ENCODE measurements at places on chromosomes 7 and 10.
A peak's percentile ranks its signal among the peaks of the same experiment; 100 is the strongest.

DNA sequence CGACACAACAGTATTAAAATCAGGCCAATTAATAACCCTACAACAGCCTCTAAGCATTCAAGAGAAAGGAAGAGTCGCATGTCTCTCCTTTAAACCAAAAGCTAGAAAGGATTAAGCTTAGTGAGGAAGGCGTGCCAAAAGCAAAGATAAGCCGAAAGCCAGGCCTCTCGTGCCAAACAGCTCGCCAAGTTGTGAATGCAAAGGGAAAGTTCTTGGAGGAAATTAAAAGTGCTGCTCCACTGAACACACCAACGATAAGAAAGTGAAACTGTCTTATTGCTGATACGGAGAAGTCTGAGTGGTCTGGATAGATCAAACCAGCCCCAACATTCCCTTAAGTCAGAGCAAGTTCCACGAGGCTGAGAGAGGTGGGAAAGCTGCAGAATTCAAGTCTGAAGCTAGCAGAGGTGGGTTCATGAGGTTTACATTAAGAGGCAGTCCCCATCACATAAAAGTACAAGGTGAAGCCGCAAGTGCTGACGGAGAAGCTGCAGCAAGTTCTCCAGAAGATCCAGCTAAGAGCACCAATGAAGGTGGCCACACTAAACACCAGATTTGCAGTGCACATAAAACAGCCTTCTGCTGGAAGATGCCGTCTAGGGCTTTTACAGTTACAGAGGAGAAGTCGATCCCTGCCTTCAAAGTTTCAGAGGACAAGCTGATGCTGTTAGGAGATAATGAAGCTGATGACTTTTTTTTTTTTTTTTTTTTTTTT, 194.8 kb downstream of the MAD1L1 start:
- peak; percentile 62 for DNase-seq

DNA sequence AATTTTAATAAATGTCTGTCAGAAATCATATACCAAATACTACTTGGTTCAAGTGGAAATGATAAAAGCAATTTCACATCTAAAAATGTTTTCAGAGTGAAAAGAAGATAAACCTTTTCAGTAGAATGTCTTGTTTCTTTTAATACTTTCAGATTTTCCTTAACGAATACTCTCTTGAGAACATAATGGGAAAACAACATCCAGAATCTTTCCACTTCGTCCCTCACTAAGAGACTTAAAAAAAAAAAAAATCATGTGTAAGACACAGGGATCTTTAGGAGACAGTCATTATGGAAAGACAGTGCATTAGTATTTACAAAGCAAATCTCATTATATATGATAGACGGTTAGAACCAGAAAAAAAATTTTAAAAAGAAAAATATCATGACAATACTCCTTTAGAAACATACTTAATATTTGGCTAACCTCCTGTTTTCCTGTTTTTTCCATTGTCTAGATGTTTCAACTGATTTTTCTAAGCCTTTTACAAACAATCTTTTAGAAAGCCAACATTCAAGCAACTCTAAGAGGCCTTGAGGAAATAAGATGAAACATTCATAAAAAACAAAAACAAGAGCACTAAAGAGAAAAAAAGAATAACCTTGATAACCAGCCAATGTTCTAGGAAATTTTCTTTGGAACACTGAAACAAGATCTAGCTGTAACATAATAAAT, 339.9 kb upstream of the LRRN3 start:
- no peak for DNase-seq

DNA sequence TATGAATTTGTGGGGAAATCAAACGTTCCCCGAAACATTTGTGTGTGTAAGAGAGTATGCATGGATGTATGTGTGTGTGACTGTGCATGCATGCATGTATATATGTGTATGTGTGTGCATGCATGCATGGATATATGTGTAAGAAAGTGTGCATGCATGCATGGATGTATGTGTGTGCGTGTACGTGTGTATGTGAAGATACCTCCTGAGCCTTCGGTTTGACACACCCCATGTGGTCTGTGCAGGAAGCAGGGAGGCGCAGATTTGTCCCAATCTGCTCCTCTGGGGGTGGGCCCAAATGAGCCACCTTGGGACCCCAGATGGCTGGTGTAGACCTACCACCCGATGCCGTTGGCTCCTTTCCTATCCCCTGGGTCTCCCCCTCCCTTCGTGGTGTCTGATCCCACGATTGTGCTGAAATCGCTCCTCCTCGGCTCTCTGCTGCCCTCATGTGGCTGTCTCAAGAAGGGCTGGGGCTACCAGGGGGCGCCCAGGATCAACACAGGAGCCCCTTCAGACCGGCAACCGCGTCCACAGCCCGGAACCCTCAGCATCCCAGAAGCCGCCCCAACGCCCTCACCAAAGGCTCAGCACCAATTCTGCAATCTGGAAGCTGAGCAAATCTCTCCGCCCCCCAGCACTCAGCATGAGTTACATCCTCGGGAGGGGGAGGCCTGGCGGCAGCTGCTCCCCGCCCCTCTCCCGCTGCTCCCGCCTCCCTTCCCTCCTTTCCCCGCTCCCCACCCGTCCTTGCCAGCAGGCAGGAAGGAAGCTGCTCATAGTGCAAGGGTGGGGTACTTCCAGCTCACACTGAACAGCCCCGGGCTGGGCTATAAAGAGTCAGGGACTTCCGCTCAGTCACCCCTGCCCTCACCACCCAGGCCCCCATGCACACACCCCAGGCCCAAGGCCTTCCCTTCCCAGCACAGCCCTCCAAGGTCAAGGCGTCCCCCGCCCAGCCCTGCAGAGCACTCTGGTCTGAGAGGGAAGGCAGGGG, 2.3 kb upstream of the NOS3 start:
- DNase-seq: peak; percentile 44

DNA sequence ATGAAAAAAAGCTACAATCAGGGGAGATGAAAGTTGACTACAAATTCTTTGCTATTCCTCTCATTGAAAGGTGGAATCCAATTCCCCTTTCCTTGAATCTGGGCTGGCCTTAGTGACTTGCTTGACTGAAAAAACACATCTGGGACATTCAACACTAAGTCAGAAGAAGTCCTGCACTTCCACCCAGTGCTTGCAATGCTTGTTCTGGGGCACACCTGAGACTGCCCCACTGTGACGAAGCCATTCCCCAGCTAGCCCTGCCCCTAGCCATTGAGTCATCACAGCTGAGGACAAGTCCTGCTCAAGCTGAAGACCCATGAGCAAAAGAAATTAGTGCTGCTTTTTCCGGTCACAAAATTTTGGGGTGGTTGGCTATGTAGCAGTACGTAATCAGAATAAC, 19.2 kb upstream of the GRID1 start:
- DNase-seq: no peak

DNA sequence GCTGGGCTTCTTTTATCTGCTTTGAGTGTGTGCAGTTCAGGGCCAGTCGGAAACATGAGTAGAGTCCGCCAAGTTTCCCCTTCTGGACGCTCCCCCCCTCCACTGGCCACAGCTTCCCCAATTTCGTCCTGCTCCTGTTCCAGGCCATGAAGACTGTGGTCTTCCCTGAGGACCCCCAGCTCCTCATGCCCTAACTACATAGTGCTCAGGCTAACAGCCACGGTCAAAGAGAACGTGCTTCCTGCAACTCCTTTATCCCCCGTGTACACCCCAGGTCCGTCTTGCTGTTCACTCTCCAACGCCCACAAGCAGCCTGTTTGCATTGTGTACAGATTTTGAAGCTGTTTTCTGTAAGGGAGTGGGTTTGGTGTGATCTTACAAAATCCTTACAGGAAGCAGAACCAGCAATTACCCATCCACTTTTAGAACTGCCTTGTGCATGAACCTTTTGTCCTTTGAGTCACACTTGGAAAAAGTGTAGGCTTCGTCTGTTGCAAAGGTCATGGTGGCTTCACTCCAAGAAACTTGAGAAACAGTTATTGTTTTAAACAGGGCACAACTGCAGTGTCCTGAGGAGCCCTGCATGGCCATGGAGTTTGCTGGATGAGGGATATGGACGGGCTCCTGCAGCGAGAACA, 77.0 kb upstream of the FAM20C start:
- DNase-seq: peak; percentile 83

DNA sequence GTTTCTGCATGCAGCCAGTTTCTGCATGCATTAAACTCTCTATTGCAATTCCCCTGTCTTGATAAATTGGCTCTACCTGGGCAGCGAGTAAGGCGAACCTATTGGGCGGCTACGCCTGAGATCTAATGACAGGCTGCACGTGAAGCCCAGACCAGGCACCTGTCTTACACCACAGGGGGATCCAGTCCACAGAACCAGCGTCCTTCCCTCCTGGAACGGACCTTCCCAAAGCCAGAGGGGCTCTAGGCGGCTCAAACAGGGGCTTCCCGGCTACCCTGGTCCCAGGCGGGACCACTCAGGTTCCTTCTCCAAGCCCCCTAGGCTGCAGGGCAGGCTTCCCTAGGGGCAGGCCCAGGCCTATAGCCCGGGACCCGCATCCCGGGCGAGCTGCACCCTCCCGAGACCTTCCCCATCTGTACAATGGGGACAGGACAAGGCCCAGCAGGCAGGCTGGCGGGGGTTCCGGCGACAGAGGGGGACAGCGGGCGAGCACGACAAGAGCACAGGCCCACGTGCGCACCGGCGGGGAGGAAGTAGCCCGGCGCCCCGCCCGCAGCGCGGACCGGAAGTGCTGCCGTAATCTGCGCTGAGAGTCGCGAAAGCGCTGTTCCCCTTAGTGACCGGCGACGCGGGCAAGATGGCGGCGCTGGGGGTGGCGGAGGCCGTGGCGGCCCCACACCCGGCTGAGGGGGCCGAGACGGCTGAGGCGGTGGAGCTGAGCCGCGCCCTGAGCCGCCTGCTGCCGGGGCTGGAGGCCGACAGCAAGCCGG, at the start of gene DNAAF5:
Gene DNAAF5 (plus strand): TSS at position 616 of the 770 bp plus-strand sequence. CDS start 22 bp downstream, at position 638.
- DNase-seq: peak; percentile 81

DNA sequence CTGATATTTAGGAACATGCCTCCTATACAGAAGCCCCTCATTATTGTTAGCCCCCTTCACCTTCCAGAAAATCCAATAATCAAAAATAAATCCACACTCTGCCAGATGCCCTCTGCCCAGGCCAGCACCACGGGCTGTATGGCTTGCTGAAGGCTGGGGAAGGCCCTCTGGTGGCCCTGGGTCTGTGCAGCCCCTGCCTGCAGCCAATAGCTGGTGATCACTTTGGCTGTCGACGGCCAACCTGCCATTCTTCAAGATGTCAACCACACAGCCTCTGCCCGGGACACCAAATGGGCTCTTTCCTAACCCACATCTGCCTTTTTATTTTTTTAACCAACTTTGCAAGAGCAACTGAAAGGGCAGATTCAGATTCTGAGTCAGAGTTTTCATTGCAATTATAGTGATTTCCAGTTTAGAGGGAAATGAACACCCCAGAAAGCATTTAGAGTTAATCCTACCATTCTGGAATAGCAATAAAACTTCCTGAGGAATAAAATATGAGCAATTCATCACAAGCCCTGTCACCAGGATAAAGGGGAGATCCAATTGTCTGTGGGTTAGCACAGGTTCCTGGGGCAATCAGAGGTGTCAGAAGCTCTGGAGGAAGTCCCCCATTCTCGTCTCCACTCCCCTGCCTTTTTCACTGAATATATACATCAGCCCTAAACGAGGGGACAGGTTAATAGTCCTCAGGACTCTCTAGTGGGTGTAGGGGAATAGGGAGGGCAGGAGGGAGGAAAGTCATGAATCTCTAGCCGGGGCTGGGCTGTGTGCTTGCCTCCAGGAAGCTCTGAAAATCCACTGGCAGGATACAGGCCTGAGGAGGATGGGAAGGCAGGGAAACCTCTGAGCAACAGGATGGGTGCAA, 211.3 kb downstream of the GRID1 start:
- DNase-seq: no peak

DNA sequence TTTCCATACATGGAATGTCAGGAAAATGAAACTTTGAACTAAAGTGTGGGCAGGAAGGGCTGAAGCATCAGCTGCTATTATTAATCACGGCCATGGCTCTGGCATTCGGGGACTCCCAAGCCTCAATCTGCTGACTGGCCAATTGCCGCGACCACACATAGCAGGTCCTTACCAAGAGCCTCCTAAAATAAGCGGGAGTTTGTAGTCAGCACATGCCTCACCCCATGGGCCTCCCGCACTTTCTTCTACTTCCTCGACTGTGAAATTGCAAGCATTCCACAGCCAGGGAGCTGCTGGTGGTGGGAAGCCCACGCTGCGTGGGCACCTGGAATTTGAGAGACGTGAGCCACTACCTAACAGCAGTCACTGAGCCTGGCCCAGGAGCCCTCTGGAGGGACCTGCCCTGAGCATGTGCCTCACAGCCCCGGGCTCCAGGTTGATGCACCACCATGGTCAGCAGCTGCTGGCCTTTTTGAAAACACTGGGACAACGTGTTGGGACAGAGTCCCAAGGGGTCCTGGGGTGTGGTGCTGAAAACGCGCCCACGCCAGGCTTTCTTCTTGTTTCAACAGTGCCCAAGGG, 211.4 kb downstream of the TNS3 start:
- DNase-seq: no peak

DNA sequence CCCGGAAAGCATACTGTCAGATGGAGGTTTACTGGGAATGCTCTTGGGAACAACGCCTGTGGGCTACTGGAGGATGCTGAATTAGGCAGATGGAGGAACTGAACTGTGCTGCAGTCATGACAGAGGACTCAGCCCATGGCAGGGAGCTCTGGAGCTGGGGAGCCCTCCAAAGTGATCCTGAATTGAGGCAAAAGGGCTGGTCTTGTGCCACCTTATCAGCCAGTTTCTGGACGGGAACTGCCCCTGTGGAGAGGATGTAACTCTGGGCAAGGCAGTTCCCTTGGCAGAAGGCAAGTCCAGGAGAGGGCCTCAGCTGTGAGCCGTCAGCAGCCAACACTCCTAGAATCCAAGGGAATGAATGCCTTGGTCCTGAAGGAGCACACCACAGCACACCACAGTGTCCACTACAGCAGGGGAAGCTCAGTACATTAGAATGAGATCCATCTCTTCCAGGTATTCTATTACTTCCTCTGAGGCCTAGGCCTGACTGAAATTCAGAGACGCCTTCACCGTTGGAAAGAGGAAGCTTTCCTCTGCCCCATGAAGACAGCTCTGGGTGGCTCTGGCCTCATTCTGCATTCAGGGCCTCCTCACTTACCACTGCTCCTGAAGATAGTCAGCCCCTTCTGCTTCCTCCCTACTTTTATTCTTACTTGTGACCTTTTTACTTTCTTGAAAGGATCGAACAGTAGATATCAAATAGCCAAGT, 139.6 kb upstream of the GPR26 start:
- DNase-seq: no peak

Measured in choroid plexus epithelial cell (primary cell).